Epithelial cell of umbilical artery (primary cell): ENCODE measurements at places on chromosomes 2 and 18. TPM values are rescaled to one million over a fixed set of nuclear protein-coding genes. Genes with fewer than 3 reads are reported as not detected.

Gene PARD6G
- 0.46 and 0.97 TPM in 2 replicates for total RNA-seq

Gene LINC00305
- total RNA-seq, result not detected in 2 replicates

Gene DSG1
- not detected in 2 replicates for total RNA-seq

Gene HOXD8
- total RNA-seq, result 6.2 and 7.8 TPM in 2 replicates
